ENCODE measurements at places on chromosomes 5 and 9.

DNA sequence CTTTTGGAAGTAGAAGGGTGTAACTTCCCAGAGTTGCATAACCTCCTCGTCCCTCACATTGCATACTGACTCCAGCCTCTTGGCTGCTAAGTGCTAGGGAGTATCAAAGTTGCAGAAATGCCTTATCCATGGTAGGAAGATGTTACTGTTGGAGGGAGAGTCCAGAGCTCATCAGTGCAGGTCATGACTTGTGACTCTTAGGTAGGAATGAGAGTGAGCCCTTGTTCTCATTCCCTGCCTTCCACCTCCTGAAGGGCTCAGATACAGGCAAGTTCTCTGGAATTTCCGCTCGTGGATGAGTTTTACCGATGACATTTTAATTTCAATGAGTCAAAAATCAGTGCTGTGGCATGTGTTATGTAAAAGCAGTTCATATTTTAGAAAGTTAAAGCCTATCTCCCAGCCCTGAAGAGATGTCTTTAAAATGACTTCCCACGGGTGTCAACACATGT lies 17.0 kb downstream of the IRX1 start:
- DNase-seq, result no peak

DNA sequence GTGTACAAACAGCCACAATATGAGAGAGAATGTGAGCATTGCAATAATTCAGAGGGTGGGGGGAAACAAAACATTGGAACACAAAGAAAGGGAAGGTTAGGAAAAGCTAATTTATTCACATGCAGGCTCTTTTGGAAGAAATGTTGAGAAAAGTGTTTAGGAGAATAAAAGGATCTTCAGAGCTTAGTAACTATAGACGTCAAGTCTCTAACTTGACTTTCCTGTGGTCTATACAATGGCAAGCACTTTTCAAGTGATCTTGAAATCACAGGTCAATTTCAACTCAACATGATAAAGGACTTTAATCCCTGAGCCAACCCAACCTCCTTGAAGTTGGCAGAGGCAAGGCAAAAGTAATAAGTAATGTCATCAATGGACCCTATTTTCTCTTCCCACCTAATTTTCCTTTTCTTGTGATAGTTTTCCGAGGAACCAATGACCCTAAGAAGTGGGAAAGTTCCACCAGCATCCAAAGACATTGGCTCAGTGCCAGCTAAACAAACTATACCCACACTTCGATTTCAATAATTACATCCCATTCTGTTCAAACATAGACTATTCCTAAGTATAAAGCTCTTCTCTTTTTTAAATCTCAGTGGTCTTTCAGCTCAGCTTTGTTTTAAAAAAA lies 23.7 kb downstream of the RFK start:
- DNase-seq, result no peak

- no peak for DNase-seq
Observed at GRCh38 chr5:123000731-123001130, 35.8 kb downstream of the PPIC start.

DNA sequence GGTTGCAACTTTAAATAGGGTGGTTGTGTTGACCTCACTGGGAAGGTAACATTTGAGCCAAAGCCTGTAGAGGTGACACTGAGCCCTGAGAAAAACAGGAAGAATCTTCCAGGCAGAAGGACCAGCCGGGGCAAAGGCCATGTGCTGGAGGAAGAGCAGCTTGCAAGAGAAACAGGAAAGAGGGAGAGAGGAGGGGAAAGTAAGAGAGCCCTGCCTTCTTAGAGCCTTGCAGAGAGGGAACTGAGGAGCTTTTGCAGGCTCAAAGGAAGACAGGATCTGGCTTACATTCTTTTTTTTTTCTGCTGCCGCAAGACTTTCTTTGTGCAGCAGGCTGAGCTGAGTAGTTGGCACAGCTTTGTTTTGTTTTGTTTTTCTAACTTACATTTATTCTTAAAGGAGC lies 17.4 kb downstream of the C9orf153 start:
- no peak for DNase-seq

DNA sequence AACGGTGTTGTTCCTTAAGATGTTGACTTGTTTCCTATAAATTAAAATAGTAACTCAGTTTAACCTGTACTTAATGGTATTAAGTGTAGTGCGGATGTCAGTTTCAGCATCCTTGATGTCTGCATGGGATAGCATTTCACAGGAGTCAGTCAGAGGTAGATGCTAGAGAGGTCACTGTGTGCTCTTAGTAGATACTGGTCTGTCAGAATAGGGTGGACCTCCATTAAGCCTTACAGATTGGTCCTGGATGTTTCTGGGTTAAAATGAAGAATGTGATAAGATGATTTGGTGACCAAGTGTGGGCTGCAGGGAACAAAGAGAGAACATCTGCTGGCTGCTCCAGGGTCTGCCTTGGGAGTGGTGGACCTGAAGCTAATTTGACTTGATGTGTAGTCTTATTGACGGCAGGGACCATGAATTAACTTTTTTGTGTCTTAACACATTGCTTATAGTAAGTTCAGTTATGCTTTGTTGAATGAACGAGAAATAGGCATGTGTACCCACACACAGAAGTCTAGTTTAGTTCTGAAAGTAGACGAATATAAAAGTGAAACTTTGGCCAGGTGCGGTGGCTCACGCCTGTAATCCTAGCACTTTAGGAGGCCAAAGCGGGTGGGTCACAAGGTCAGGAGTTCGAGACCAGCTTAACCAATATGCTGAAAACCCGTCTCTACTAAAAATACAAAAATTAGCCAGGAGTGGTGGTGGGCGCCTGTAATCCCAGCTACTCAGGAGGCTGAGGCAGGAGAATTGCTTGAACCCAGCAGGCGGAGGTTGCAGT lies 12.5 kb downstream of the RAB24 start:
- no peak for DNase-seq

DNA sequence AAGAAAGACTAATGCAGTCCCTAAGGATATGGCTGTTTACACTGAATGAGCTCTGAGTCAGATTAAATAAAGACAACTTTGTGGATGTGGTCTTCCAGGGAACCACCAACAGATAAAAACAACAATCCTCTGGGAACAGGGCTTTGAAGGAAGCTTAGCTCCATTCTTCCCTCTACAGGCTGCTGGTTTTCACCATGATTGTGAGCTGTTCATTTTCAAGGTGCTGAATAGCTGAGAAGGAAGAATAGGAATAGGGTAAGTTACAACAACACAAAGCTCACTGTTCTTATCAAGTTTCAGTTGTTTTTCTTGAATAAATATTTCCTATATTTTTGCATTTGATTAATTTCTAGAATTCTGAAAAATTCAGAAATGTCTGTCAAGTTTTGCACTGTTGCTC lies 25.9 kb upstream of the PTAR1 start:
- DNase-seq, result no peak

GRCh38 chr9:110405858-110406443 lies 68.3 kb upstream of the TXNDC8 start:
- DNase-seq, result no peak

GRCh38 chr5:19751326-19751725 lies 236.7 kb downstream of the CDH18 start:
- DNase-seq, result no peak

GRCh38 chr9:107106416-107106815 lies 176.7 kb upstream of the RAD23B start:
- no peak for DNase-seq

DNA sequence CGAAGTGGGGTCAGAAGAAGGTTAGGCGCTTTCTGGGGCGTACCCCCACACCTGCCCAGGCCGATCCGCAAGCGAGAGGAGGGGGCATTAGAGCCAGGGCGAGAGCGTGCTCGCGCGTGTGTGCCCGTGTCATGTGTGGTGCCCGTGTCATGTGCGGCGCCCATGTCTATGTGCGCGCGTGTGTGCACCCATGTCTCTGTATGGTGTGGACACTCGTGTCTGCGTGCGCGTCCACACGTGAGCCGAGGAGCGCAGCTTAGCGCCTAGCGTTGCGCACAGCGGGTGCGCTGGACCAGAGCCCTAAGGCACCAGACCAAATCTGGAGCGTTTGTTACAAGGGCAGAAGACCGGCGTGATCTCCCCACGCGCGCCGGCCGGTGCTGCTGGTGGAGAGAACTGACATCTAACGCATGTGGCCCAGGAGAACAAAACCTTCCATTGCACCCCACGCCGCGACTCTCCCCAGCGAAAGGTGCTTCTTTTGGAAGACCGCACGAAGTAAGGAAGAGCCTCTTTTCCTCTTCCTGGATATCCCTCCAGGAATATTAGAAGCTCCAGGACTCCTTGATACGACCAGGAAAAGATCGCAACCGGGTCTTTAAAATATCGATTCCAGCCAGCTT lies 644 bp downstream of the NIM1K start:
- DNase-seq, result peak; percentile 25

DNA sequence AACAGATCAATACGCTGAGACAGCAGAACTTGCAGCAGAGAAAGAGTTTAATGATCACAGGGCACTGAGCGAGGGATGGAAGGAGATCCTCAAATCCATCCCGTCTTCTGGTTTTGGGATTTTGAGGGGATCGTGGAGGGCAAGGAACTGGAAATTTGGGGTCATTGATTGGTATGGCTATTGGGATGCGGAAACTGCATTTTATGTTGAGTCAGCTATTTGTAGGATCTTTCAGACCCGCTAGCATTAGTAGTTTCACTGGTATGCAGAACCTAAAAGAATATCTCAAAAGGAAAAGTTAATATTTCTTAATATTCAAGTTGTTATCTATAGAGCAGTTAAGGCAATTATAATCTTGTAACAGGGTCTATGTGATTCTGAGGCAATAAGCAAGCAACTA lies 771.7 kb upstream of the CTNND2 start:
- DNase-seq, result no peak

DNA sequence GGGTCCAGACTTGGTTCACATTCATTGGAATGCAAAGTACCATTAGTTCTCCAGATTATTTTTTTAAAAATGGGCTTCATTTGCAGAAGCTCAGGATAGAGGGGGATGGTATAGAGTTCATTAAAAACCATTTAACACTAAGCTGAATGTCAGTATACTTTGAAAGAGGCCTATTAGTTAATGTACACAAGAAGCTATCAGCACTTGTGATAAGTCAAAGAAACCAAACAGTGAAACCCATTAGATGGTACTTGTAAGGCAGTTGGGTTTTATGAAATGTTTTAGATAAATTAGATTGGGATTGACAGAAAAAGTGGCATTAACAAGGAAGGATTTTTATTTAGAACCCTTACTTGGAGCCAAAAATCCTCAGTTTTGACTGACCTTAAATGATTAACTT lies 229.2 kb upstream of the MPDZ start:
- no peak for DNase-seq

DNA sequence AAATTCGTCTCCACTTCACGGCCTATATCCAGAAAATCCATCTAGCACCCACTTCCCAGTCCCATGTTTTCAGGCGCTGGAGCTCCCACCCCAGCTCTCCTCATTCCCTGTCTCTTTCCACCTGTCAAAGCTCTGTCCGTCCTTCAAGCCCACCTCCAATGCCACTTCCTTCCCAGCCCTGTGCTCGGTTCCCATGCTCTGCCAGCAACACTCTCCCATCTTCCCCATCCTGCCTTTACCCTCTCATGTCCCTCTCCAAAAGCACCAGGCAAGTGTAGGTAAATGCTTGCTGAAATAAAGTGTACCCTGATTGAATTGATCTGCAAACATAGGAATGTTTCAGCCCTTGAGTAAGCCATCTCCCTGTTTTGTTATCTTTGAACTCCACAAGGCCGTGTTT lies 9.2 kb downstream of the DRD1 start:
- no peak for DNase-seq

Data from hippocampal formation (tissue), 2 donors.